LNCaP clone FGC (cell line): ENCODE measurements at places on chromosomes 2 and 18.

- no peak for DNase-seq
Observed at GRCh38 chr2:42192652-42193566, 23.8 kb downstream of the EML4 start.

GRCh38 chr18:44370861-44371260 is 309.8 kb upstream of the SETBP1 start:
- no peak for DNase-seq

DNA sequence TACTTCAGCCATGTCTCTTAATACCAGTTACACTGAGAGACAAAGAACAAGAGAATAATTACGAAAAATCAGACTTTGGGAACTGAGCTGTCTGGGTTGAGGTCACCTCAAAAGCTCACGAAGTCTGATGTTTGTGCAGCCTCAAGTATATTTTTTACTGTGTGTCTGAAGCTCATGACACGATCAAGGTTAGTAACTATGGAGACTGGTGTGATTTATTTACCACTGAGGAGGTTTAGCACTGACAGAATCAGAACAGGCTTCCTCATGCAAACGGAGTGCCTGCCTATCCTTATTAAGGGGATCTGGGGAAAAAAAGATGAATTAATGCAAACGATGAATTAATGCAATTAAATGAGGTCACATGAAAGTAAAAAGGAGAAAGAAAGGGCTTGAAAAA is 61.1 kb upstream of the RAPH1 start:
- DNase-seq = no peak

DNA sequence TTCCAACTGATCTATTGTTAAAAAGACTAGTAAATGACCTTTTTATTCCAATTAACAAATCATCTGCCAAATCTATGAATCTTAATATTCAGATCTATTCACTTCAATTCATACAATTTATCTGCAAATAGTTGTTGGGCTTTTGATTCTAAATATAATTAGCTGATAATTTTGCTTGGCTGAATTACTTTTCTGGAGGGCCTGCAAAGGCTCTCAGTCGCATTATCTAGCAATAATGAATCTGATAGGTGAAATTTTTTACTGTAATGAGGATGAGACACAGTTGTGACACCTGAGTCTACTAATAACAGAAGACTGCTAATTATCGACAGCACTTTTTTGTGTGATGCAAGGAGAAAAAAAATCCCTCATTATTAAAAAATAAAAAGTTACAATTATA is 565.1 kb downstream of the ZEB2 start:
- no peak for DNase-seq

GRCh38 chr18:52679354-52679753 is 339.4 kb downstream of the DCC start:
- DNase-seq = no peak

DNA sequence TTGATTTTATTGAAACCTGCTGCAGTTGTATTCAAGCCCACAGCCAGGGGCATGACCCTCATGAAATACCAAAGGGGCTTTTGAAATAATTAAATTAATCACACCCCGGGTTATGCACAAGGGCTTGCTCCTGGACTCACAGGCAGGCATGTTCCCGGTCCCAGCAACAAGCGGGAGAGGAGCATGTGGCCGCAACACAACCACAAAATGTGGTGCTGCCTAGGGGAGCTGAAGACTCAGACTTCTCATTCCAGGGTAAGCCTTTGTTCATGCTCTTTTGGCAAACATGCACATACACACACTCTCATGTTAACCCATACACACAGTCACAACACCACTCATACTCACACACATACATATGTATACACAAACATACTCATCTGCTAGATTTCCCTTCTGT is 233.7 kb upstream of the SMAD2 start:
- no peak for DNase-seq

DNA sequence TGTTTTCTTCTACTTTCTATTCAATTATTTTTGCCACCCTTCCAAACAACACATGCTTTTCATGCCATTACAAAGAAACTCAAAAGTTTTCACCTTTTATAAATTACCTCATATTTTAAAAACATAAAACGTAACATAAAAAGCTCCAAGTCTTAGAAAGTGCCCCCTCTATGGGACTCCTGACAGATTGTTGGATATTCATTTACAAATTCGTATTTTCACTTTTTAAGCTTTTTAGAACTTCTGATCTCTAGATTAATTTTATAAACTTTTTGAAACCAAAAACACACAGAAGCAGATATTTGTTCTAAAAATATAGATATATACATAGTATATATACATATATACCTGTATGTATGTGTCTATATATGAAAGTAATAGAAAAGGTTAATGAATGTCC is 1.5 kb downstream of the COL5A2 start:
- no peak for DNase-seq

DNA sequence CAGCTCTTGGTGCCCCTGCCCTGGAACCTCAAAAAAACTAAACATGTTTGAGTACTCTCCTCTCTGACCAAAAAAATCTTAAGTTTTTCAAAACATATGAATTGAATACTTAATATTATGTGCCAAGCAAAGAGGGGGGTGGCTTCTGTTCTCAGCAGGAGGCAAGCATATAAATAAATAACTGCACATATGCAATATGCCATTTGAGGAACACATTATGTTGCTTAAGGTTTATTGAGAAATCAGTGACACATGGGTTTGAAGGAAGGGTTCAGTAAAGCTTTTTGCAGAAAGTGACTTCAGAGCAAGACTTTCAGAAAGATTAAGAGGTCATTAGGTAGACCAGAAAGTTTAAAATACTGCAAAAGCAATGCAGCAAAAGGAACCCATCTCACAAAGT is 429.2 kb downstream of the TDRD15 start:
- no peak for DNase-seq

- DNase-seq = no peak
Observed at GRCh38 chr2:240579071-240579762, 7.3 kb upstream of the CAPN10 start.

- DNase-seq = no peak
Observed at GRCh38 chr18:47691611-47692010, 238.8 kb downstream of the SMAD2 start.

DNA sequence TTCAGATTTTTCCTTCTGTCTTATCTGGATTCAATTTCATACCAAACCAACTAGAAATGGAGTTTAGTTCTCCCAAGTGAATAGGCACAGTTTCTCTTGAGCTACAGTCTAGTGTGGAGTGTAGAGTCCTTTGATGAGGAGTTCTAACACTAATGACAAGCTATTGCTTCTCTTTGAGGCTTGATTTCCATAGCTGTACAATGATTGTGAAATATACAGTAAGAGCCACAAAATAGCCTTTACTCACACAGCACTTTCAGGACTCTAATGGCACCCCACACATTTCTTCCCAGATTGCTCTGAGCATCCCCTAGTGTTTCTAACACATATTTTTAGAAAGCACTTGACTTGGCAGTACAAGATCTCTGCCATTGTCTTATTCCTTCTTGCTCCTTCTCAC is 153.3 kb downstream of the LRRTM1 start:
- no peak for DNase-seq

DNA sequence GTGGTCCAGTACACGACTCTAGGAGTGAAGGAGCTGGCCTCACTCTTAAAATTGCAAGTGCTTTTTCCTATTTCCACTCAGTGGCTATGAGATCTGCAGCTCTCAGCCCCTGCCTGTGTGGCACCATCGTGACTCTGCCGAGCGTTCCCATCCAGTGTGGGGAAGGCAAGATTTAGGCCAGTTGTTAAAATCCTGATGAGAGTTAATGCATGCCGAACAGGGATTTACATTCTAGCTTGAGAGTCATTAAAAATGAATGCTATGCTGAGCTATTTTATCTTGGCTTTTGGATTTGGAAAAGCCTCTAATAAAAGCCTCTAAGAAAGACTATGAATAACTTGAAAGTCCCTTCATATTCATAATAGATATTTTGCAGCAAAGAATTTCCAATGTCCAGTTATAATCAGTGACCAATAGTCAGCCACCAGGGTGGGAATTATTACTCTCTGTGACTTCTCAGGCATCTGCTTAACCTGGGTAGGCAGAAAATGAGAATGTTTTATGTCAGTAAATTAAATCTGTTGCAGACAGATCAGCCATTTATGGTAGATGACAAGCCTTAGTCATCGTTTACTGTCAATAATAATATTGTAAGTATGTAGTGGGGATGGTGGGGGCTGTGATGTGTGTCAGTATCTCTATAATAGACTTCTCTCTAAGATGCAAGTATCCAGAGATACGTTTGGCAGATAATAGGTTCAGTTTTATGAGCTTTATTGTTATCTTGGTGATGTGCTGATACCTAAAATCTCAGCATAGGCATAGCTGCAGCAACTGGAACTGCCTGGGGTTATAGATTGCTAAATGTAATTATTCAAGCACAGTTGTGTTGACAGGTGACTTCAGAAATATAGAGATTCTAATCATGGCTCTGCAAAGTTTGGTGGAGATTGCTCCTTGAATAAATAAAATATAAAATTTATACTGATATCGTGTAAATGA is 207.8 kb downstream of the SOCS6 start:
- DNase-seq = no peak

- DNase-seq = peak; percentile 38
Observed at GRCh38 chr2:180191432-180192124, 184.5 kb upstream of the CWC22 start.

DNA sequence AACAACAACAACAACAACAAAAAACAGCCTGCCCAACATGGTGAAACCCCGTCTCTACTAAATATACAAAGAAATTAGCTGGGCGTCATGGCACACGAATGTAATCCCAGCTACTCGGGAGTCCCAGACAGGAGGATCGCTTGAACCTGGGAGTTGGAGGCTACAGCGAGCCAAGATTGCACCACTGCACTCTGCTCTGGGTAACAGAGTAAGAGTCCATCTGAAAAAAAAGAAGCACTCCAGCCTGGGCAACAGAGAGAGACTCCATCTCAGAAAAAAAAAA is 344.1 kb upstream of the PLGLB2 start:
- no peak for DNase-seq

GRCh38 chr2:51697095-51697494 is 665.2 kb upstream of the NRXN1 start:
- DNase-seq = no peak

DNA sequence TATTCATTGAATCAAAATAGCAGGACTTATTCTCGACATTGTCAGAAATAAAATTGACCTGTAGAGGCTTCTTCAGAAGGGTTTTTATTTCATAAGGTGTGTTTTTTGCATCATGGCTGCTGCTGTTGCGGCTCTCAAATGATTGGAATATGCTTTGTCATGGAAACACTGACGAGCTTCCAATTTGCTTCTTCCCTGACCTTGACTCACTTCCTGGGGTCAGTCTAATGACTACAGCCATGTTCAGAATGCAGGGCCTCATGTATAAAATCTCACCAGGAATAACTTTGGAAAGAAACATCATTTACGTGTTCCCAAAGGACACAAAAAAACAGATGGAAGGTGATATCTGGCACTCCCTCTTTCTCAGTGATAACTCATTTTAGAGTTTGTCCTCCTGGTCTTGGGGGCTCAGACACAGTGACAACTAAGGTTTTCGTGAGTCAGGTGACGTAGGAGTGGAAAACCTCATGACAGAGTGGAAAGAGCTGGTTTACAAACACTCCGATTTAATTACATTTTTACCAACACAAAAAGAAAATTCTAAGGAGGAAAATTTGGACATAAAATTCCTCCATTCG is 467.0 kb upstream of the RAB12 start:
- DNase-seq = no peak

GRCh38 chr2:230931556-230932231 is 6.7 kb upstream of the GPR55 start:
- DNase-seq = no peak

GRCh38 chr2:160076914-160077313 is 14.5 kb upstream of the PLA2R1 start:
- no peak for DNase-seq

DNA sequence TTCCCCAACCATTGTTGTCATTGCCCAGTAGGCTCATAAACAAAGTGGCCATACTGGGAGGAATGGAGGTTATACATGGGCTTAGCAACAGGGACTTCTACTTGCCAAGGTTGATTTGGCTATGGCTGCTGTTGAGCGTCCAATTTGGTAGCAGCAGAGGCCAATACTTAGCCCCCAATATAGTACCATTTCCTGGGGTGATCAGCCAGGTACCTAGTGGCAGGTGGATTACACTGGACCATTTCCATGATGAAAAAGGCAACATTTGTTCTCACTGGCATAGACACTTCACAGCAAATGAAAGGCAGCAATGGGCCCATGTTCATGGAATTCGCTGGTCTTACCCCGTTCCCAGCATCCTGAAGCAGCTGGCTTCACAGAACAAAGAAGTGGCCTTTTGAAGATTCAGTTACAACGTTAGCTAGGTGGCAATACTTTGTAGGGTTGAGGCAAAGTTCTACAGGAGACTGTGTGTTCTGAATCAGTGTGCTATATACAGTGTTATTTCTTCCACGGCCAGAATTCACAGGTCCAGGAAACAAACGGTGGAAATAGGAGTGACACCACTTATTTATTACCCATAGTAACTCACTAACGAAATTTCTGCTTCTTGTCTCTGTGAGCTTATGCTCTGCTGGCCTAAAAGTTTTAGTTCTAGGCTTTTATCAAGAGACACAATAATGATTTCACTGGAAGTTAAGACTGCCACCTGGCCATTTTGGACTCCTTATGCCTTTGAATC is 37.5 kb downstream of the FBXO11 start:
- DNase-seq = no peak

- DNase-seq = no peak
Observed at GRCh38 chr18:36734596-36734995, 94.2 kb downstream of the TPGS2 start.

GRCh38 chr2:149703281-149703680 is 115.7 kb upstream of the MMADHC start:
- no peak for DNase-seq

DNA sequence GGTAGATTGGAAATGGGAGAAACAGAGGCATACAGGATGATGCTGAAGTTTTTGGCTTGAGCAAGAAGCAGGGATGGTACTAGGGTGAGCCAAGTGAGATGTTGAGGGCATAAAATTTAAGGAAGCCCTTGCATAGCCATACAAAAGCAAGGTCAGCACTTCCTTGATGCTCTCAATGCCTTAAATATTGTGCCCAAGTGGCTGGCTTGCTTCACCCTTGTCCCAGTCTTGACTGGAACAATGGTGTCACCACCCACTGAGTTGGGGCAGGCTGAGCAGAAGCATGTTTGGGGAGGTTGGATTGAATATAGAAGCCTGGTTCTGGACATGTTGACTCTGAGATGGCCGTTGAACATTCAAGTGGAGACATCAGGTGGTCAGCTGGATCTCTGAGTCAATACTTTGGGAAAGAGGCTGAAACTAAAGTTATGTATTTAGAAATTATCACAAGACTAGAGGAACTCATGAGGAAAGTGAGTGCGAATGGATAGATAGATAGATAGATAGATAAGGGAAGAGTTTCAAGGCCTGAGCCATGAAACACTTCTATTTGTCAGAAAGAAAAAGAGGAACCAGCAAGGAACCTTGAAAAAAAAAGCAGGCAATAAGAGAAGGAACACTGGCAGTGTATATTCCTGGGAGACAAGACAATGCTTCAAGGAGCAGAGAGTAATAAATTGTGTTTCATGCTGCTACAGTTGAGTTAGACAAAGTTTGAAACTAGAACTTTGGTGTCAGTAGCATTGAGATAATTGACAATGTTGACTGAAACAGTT is 43.0 kb upstream of the HNMT start:
- DNase-seq = no peak

- DNase-seq = no peak
Observed at GRCh38 chr2:226865273-226865672, 29.4 kb downstream of the RHBDD1 start.
